ENCODE measurements at places on chromosomes 3 and 15.

DNA sequence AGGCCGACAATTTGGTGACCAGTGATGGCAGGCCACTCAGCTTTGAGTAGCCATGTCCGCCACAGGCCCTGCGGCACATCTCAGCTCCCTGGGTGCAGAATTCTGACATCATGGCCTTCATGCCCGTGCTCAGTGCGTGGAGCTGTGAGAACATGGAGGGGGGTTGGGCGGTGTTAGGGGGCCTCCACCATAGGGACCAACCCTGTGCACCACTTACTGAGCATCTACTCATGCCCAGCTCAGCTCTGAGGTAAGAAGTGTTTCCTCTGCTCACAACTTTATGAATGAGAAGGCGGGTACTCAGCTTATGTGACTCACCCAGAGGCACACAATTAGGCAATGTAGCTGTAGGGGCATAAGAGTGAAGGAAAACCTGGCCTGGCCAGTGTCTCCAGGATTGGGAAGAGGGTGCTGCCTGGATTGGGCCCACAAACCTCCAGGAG is 10.5 kb downstream of the ACOX2 start:
- H3K27ac ChIP-seq = no peak overlapping the region
- no peak overlapping the region for H3K4me3 ChIP-seq
- no peaks in the 10 kb centered on the region for H3K36me3 ChIP-seq

DNA sequence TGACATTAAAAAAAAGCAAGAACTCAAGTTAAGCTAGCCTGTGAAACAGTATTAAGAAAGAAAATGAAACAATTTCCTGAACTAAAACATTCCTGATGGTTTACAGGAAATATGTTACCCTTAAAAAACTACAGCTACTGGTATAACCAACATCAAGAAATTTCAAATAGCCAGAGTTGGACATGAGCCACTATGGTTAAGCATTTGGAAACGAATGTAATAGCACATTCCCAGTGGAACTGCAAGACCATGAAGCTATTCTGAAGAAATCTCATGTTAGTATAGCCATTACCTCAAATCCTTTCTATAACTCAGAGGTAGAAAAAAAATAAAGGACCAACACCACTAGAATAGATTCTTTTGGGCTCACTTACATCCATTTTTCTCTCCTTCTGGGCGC is 30.2 kb downstream of the CPNE4 start:
- no peak for DNase-seq
- no peak overlapping the region for H3K4me3 ChIP-seq

- H3K27ac ChIP-seq = no peak overlapping the region
- no peak overlapping the region for H3K4me3 ChIP-seq
- no peaks in the 10 kb centered on the region for H3K4me1 ChIP-seq
Measured at GRCh38 chr15:54250326-54250725, 272.1 kb downstream of the UNC13C start.

GRCh38 chr3:65425880-65426279 is 612.8 kb downstream of the MAGI1 start:
- no peak overlapping the region for H3K4me3 ChIP-seq
- no peaks in the 10 kb centered on the region for H3K4me1 ChIP-seq
- no peak overlapping the region for H3K27ac ChIP-seq
- no peaks in the 10 kb centered on the region for H3K27me3 ChIP-seq
- peaks cover 6% of the 10 kb centered on the region for H3K36me3 ChIP-seq

DNA sequence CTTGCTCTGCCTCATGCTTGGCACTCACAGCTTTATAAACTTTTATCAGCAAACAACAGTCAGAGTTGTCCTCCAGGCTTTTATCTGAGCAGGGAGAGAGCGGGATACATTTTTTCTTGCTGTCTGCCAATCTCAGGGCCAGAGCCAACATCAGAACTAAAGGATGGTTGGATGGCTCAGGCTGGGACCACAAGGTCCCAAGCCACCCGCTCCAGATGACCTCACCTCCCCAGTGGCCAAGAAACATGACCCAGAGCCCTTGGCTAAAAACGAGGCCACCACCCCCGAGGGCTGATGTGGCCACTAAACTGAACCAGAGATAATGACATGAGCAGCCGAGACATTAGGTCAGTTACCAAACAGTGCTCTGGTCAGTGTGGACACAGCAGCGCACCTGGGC is 18.8 kb upstream of the SPATA12 start:
- no peak overlapping the region for H3K27ac ChIP-seq
- no peak for DNase-seq
- H3K36me3 ChIP-seq = no peaks in the 10 kb centered on the region
